Calu3 (cell line): ENCODE measurements at places on chromosomes 6 and 20. TPM values are rescaled to one million over a fixed set of nuclear protein-coding genes. Genes with fewer than 3 reads are reported as not detected.

DNA sequence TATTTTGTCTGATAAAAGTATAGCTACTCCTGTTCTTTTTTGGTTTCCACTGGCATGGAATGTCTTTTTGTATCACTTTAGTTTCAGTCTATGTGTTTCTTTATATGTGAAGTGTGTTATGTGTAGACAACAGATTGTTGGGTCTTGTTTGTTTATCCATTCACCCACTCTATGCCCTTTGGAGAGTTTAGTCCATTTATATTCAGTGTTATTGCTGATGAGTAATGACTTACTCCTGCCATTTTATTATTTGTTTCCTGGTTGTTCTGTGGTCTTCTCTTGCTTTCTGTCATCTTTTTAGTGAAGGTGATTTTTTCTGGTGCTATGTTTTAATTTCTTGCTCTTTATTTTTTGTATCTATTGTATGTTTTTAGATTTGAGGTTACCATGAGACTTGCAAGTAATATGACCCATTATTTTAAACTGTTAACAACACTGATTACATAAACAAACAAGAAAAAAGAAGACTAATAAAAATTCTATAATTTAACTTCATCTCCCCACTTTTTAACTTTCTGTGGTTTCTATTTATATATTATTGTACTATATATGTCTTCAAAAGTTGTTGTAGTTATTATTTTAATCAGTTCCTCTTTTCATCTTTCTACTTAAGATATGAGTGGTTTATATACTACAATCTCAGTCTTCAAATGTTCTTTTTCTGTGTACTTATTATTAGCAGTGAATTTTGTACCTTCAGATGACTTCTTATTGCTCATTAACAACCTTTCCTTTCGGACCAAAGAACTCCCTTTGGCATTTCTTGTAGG lies 323.4 kb downstream of the BTBD9 start:
- no peak for DNase-seq
- H3K4me3 ChIP-seq, result no peak overlapping the region
- H3K27me3 ChIP-seq, result no peaks in the 10 kb centered on the region

GRCh38 chr20:36861875-36862801 lies 13.8 kb upstream of the TLDC2 start:
- H3K27me3 ChIP-seq, result peaks cover 19% of the 10 kb centered on the region
- H3K4me1 ChIP-seq, result peaks cover 35% of the 10 kb centered on the region
- H3K36me3 ChIP-seq, result peaks cover 16% of the 10 kb centered on the region

DNA sequence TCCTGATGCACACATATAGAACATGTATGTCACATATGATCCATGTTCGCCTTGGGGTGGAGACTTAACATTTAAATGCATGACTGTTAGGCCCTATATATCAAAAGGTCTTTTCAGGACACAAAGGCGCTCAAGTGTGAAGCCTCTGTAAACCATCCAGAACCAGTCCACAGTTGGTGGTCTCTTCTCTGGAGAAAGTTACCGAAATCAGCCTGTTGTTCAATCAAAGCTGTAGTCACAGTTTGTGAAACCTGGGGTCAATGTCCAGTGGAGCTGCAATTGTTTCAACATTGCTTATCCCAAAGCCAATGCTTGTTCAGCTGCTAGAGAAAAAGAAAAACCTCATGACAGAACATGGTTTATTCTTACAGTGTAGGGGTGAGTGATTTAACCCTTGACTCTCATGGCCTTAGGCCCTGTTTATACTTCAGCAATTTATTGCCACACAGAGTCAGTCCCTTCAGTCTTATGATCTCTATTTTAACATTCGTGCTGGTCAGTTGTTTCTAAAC lies 193.6 kb upstream of the CST7 start:
- H3K4me3 ChIP-seq, result no peak overlapping the region
- no peak overlapping the region for H3K27ac ChIP-seq
- DNase-seq, result no peak

The PPP1R3G gene
- total RNA-seq, result 0.07 and 0.20 TPM in 2 replicates

The METTL24 gene
- total RNA-seq, result not detected in 2 replicates

GRCh38 chr6:136586295-136586694 lies 36.1 kb upstream of the MAP7 start:
- H3K4me1 ChIP-seq, result no peaks in the 10 kb centered on the region
- H3K27me3 ChIP-seq, result no peaks in the 10 kb centered on the region
- no peak overlapping the region for H3K27ac ChIP-seq
- peaks cover 23% of the 10 kb centered on the region for H3K36me3 ChIP-seq

DNA sequence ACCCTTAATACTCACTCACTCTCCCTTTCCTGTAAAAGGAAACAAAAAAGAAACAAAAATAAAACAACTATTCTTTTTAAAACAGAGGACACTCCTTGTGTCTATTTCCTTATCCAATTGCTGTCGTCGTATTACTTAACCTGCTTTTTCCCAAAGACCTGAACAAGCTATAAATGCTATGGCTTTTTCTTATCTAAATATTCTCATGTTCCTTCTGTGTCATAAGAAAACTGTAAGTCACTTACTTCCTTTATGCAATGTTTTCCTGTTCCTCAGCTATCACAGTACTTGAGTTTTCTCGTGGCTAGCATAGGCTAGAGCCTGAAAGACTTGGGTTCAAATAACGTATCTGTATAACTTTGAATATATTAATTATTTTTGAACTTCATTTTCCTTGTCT lies 99.2 kb downstream of the IRAK1BP1 start:
- no peak overlapping the region for H3K27ac ChIP-seq
- peaks cover 30% of the 10 kb centered on the region for H3K36me3 ChIP-seq
- H3K4me1 ChIP-seq, result no peaks in the 10 kb centered on the region
- no peak for DNase-seq

- peaks cover 15% of the 10 kb centered on the region for H3K4me1 ChIP-seq
- no peak for DNase-seq
- H3K27me3 ChIP-seq, result no peaks in the 10 kb centered on the region
- H3K36me3 ChIP-seq, result peaks cover 10% of the 10 kb centered on the region
- no peak overlapping the region for H3K27ac ChIP-seq
These were observed 4.6 kb upstream of the GUCA1B start for GRCh38 chr6:42199106-42199981.

The GGTLC1 gene
- total RNA-seq, result not detected in 2 replicates

DNA sequence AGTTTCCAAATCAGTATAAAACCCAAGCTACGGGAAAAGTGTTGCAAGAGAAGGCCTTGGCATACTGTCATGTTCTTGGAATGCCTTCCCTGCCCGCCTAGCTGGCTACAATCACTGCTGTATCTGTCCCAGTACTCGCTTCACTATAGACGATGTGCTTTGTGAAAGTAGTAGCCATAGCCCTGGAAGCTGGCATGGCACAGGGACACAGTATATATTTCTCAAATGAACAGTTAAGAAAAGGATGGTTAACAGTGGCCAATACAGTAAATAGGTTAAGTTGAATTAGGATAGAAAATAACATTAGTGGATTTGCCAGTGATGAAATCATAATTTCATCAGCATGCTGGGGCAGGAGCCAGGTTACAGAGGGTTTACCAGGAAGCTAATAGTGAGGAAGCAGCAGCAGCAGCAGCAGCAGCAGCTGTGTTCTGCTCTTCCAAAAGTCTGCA lies 499.3 kb downstream of the CDKAL1 start:
- H3K36me3 ChIP-seq, result no peaks in the 10 kb centered on the region
- DNase-seq, result no peak
- no peak overlapping the region for H3K4me3 ChIP-seq
- no peaks in the 10 kb centered on the region for H3K27me3 ChIP-seq
- H3K27ac ChIP-seq, result peak overlapping the region; percentile 5

The SUMO4 gene
- 1.4 and 2.9 TPM in 2 replicates for total RNA-seq
